Mucosa of gallbladder (tissue), 1 donor: ENCODE measurements at places on chromosomes 16 and 17. TPM values are rescaled to one million over a fixed set of nuclear protein-coding genes. Genes with fewer than 3 reads are reported as not detected.

ODF4 gene
- total RNA-seq, result not detected

NPIPB9 gene
- not detected for total RNA-seq

NACA2 gene
- not detected for total RNA-seq

WSCD1 gene
- 2.6 TPM for total RNA-seq

HIGD1B gene
- total RNA-seq, result 7.2 TPM
